Inflammatory macrophage treated with lipopolysaccharide for 4 hours (primary cell): ENCODE measurements at places on chromosomes 2 and 18.

GRCh38 chr2:63841254-63842022 lies at the start of gene UGP2:
Gene UGP2, plus strand, starts transcription at chr2:63841896. Its CDS starts 290 bp downstream, at chr2:63842186.
- peak; percentile 94 for DNase-seq

GRCh38 chr2:25521665-25522387 lies 151.6 kb downstream of the DTNB start:
- peak; percentile 88 for DNase-seq

GRCh38 chr18:21083017-21083416 lies 28.6 kb downstream of the ROCK1 start:
- no peak for DNase-seq

DNA sequence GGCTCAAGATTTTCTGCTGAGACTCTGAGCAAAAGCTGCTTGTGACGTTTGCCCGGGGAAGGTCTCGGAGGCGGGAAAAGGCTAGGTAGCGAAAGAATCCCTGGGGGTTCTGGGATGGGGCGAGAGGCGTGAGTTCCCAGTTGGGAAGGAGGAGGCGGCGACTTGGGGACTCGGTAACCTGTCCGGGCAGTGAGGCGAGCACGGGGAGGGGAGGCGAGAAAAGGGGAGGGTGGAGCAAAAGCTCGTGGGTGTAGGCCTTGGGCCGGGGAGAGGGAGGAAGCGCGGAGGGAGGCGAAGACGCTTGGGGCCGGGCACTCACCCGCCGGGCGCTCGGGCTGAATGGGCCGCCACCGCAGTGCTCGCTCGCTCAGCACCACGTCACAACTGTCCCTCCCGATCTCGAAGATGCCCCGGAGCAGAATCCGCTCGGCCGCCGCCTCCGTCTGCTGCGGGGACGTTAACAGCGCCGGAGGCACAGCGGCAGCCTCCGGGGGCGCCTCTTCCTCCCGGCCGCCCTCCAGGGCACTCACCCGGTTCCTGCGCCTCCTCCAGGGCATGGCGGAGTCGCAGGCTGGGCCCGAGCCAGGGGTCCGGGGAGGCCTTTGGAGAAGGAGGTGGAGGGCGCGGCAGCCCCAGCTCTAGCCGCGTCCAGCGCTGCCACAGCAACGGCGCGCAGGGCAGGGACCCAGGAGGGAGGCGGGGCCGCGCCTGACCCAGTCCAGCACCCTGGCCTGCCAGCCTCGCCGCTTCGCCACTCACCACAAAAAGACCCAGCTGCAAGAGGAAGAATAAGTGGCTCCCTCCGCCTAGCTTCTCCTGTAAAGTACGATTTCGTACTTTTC lies at the start of gene CERKL:
Gene CERKL (minus strand): TSS at position 656 of the 842 bp plus-strand sequence. CDS start 99 bp downstream, at position 557.
- DNase-seq: peak; percentile 21

DNA sequence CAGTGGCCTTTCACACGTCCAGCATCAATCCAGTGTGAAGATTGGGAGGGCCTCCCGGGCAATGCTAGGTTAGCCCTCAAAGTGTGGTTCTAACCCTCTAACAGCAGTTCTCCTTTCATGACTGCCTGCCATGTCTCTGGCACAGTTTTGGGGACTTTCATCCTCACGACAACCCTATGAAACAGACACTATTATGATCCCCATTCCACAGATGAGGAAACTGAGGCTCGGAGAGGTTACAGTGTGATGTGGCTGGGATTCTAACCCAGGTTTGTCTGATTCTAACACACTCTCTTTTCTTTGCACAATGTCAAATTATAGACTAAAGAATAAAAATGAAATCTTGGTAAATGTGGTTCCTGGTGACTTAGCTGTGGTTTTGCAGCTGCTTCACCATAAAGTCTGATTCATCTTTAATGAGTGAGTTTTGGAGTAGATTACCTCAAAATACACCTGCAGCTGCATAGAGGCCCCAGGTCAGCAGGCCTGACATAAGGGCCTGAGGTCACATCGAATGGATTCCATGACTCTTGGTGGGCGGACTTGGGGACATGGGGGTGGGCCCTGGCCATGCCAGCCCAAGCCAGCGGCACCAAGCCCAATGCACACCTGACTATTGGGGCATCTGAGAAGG lies 214.4 kb downstream of the GLI2 start:
- DNase-seq: no peak

- no peak for DNase-seq
Observed at GRCh38 chr2:55142518-55142917, 89.6 kb downstream of the CLHC1 start.

- DNase-seq: no peak
Observed at GRCh38 chr2:186379052-186379451, 107.0 kb upstream of the ZC3H15 start.

GRCh38 chr2:229642371-229642770 lies 72.0 kb downstream of the DNER start:
- DNase-seq: no peak

DNA sequence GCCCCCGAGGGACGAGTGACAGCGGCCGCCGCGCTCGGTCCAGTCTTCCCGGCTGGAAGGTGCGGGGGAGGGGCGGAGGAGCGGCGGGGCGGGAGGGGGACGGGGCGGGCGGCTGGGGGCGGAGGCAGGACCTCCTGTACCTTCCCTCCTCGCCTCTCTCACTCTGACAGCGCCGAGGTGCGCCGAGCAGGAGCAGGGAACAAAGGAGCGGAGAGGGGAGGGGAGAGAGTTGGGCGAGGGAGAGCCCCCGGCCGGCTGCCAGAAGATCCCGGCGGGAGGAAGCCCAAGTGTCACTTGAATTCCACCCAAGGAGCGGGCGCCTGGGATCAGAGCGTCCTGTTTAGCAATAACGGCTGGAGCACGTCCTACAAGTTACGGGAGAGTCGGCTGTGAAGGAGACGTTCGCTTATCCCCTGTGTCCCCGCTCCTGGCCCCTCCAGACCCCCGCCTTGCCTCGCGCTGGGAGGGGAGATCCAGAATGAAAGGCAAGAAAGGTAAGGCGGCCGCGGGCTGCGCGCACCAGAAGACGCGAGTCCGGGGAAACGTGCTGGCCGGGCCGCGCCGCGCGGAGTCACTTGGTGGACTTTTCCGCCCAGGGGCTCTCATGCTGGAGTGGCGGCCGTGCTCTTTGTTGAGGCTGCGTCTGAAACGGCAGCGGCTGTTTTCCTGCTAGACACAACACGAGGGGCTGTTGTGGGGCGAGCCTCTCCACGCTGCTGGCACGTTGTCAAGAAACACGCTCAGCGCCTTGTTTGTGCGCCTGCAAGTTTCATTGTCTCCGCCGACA lies at the start of gene TGIF1:
Gene TGIF1 (plus strand): TSS at position 161 of the 787 bp plus-strand sequence. CDS start 318 bp downstream, at position 479.
- peak; percentile 59 for DNase-seq

- DNase-seq: no peak
Observed at GRCh38 chr2:106139238-106139935, 54.7 kb downstream of the UXS1 start.

DNA sequence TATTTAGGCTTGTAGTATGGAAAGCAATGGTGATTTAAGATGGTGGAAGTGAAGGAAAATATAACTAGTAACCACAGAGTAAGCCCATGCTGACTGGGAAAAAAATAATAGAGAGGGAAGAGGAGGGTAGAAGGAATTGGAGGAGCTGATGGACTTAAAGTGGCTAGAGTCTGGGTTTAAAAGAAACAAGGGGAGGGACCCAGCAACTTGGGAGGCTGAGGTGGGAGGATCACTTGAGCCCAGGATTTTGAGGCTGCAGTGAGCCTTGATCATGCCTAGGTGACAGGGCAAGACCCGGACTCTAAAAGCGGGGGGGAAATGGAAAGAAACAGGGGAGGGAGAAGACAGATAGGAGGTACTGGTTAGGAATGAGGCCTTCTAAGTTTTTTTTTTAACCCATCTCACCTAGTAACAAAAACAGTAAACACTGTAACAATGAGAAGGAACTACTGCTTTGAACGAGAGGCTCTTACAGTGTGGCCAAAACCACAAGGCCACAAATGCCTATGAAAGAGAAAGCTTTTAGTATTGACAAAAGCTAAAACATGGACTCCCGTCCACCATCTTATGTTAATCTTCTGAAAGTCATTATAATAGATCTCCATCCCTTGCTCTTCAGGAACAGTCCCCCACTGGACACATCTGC lies 26.6 kb downstream of the METTL8 start:
- no peak for DNase-seq

DNA sequence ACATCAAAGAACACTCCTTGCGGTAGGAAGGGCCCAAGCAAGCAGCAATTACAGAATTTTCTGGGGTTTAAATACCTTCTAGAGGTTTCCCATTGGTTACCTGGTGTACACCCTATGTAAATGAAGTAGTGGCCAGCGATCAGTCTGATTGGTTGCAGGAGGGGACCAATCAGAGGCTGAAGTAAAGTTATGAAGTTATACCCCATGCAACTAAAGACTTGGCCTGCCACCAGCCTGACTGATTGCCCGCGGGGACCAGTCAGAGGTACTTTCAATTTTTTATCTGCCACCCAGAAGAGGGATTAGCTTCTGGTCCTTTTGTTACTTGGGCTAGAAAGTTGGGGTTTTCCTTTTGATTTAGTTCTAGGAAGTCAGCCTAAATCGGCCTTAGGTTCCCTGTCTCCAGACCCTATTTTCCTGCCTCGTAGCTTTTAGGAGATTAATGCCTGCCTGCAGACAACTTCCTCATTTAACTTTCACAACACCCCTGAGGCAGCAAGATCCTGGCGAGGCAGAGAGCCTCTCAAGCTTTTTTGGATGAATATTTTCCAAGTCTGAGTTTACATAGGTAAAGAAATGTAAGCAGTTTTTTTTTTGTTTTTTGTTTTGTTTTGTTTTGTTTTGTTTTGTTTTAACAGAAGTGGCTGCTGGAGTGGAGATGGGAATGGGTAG lies 1.5 kb upstream of the DGUOK start:
- DNase-seq: peak; percentile 26

DNA sequence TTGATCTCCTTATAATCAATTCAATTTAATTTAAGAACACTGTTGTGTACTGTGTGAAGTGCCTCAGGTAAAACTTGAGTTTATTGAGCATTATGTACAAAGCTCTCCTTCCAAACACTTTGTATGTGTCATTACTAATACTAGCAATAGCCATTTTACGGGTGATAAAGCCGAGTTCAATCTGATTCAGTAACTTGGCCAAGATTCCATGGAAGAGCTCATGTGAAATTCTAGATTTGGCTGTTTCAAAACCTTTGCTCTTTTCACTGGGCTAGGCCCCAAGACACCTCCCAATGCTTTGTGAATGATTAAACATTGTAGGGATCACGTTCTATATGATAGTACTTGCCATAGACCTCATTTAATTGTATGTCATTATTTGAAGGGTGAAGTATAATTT lies 8.9 kb upstream of the NFE2L2 start:
- no peak for DNase-seq

DNA sequence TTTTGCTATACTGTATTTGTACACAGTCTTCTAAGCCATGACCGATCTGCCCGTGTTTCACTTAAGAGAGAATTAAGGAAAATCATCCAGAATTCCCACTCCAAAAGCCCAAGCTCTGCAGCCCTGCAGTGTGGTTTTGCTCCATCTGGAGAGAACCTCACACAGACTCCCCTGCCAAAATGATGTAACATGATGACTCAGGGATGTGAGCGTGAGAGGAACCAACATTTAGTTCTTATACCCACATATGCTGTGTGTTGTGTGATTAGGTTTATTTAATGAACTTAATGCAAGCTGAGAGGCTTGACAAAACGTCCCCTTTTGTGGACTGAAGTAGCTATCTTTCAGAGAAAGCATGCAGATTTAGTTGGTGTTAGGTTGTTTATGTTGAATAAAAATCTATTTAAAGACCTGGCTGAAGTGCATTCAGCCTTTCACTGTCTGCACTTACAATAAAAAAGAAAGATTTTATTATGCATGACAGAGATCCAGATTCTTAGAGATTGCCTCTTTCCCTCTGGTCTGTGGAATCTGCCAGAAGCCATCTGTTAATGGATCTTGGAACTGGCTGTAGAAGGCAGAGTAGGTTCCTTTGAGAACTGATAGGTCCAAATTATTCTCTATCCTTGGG lies 6.3 kb downstream of the RAB12 start:
- peak; percentile 79 for DNase-seq

DNA sequence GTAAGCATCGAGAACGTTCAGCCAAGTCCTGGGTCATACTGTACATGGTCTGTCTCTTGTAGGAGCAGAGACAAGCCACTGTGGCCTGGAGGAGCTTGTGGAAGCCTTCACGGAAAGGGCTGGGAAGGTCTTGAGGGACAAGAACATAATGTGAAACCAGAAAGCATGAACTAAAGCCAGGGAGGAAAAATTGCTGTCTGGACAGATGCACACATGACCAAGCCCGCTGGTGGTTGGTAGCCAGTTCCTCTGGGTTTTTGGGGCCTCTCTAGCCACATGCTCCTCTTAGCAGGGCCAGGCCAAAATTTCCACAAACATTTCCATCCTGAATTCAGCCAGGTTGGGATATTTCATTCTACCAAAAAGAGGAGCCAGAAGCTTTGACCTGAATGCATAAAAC lies 196.2 kb upstream of the SIX2 start:
- DNase-seq: no peak

DNA sequence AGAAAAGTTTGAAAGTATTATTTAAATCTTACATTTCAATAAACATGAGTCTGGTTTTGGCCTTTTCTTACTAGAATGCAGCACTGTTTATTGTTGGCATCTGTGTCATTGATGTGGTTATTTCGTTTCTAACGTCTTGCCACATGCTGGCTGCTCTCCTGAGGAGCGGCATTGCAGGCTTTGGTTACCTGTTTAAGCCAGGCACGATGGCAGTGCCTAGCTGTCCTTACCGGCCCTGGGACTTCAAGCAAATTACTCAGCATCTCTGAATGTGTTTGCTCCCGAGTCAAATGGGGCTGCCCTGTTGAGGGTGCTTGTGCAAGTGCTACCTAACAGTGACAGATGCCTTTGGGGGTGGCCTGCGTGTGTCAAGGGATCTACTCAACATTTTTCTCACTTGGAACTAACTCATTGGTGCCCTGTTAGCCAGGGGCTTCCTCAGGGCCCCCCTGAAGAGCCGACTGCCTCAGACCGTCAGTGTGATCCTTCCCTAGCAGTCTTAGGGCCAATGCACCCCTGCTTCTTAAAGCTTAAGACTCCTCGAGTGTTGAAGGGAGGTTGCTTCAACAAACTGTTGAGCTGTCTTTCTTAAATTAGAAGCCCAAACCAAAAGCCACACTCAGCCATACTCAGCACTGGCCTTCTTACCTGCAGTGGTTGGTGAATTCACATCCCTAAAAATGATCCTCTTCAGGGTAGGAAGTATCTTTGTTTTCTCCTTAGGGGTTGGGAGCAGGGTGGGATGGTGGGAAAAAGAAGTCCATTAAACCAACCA lies 151.5 kb downstream of the NCK2 start:
- no peak for DNase-seq

DNA sequence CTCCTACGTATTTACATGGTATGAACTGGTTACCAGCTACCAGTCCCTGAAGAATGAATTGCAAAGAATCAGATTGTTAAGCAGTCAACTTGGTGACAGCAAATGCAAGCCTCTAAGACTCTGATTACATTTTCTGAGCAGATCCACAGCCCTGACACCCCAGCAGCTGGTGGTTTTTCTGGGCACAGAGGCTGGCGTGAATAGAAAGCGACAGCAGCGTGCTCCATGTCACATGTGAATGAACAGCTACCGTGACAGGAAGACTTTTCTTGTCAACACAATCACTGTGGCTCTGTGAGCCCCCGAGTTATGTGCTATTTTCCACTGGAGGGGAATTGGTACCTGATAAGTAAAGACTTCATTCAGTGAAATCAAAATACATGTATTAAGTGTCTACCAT lies 93.2 kb upstream of the CBLN2 start:
- no peak for DNase-seq

GRCh38 chr2:73112913-73113854 lies at the start of gene RAB11FIP5:
Gene RAB11FIP5, minus strand, starts transcription at chr2:73112948. Its CDS starts 171 bp downstream, at chr2:73112777.
- peak; percentile 34 for DNase-seq
